Natural killer cell (primary cell): ENCODE measurements at places on chromosomes 5 and 9. TPM values are rescaled to one million over a fixed set of nuclear protein-coding genes. Genes with fewer than 3 reads are reported as not detected.

The PCDHA11 gene
- total RNA-seq: not detected

The PCDHB3 gene
- total RNA-seq: not detected

The PCDHGA9 gene
- total RNA-seq: 0.61 TPM

The FOXD4L5 gene
- not detected for total RNA-seq

The ARRDC1 gene
- 92.9 TPM for total RNA-seq

The PCDHGB7 gene
- total RNA-seq: 1.2 TPM

The G3BP1 gene
- 94.9 TPM for total RNA-seq

The MSX2 gene
- total RNA-seq: 0.40 TPM

- DNase-seq: no peak
Measured at GRCh38 chr5:128097781-128098180, 14.2 kb downstream of the SLC12A2 start.

- no peak for DNase-seq
Measured at GRCh38 chr5:139839918-139840317, 44.3 kb downstream of the PSD2 start.

- DNase-seq: peak; percentile 33
Measured at GRCh38 chr5:39461007-39461682, 36.4 kb upstream of the DAB2 start.

- no peak for DNase-seq
Measured at GRCh38 chr5:139998837-139999236, 44.3 kb downstream of the NRG2 start.

- no peak for DNase-seq
Measured at GRCh38 chr5:64497386-64497785, 8.4 kb upstream of the RGS7BP start.

- no peak for DNase-seq
Measured at GRCh38 chr5:153223376-153223775, 267.1 kb upstream of the GRIA1 start.

DNA sequence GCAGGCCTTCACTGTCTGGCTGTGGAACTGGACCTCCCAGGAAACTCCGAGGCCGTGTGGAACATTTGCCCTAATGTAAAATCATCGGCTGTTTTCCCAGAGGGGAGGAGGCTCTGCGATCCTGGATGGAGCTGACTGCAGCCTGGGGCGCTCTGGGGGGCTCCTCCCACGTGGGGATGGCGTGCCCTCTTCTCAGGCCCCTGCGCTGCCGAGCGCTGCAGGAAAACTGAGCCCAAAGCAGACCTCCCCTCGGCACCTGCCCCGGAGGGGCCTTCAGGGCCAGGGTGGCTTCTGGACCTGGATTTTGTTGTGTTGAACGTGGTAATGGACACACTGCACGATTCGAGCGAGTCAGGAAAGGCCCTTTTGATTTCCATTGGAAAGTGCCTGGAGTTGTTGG is 23.9 kb downstream of the HNRNPH1 start:
- no peak for DNase-seq

GRCh38 chr9:76232861-76233489 is 161.3 kb downstream of the RFK start:
- no peak for DNase-seq

DNA sequence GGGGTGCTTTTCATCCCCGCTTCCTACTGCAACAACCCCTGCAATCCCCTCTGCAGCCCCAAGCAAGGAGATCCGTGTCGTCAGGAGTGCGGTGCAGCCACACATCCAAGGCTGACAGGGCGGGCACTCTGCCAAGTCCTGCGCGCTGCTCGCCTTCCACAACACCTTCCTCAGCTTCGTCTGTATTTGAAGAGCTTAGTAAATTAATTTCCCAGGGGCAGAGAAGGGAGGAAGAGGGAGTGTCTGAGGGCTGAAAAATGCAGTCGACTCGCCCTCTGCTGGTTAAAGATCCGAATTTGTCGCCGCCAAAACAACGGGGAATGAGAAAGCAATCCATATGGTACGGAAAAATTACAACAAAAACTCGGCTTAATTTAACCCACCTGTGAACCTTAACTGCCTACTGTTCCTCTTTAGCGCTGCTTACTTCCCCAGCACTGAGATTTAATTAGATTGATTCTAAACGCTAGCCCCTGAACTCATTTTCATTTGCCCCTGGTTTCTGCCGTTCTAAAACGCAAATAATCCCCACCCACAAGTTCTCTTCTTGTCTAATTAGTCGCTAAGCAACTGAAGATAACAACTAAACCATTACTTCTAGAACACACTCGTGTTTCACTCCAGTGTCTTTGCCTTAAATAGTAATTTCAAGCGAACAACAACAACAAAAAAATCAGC is 10.9 kb upstream of the PCDHB1 start:
- no peak for DNase-seq

DNA sequence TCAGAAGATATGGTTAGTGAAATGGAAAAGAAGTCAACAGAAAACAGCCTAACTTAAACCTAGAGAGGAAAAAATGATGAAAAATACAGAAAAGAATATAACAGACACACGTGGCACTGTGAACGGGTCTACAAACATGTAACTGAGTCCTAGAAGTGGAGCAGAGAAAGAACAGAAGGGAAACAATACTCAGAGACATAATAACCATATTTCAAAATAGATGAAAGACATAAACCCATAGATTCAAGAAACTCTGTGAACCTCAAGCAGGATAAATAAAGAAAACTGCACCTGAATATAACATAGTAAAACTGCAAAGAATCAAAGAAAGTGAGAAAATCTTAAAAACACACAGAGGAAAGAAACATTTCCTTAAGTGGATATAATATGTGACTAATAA is 67.7 kb upstream of the GOLGA1 start:
- no peak for DNase-seq

- DNase-seq: peak; percentile 49
Measured at GRCh38 chr5:75337366-75338021, 474 bp downstream of the HMGCR start.
